ENCODE measurements at places on chromosomes 16 and 17.

DNA sequence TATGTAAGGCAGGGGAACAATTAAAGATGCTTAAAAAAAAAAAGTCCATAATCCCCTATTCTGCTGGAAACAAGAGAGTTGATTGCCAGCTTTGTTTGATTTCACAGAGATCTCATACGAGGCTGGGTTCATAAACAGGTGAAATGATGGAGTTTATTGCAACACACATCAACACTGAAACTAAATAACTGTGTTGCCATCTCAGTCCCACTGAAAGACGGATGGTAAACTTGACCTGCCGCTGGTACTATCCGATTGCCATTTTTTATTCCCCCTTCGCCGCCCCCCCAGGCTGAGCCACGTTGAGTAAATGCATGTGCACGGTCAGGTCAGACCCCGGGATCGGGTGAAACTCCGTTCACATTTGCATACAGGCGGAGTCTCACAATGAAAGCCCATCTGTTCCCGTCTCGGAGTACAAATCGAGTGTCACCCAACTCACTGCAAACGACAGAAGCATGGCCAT lies 119.2 kb downstream of the SKAP1 start:
- no peak for DNase-seq

DNA sequence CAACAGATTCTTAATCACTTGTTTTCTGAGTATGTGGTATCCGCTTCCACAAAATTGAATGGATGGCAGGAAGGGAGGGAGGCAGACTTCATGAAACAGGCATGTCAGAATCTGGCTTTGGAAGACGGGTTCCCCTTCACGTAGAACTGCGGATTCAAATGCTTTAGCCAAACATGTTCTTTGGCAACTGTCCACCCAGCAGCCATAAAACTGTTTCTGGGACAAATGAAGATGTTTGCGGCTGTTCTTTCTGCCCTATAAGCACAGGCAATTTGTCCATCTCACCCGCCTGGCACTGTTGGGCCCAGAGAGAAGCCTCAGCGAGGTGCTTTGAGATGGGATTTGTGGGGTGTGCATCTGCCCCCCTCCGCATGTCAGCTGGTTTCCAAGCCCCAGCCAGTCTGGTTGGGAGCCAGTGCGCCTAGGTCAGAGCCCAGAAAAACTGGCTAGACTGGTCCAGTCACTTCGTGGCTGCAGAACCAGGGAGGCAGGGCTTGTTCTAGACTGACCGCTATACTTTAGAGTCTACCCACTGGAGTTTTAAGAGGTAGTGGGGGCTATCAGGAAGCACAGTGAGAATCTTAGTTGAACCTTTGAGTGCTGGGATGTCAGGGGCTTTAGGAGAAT lies 6.3 kb downstream of the CRHR1 start:
- no peak for DNase-seq

- no peak for DNase-seq
Observed at GRCh38 chr17:72152387-72152929, 31.6 kb downstream of the SOX9 start.

GRCh38 chr17:16037636-16038035 lies 38.0 kb downstream of the TTC19 start:
- no peak for DNase-seq

All from stimulated activated CD4-positive, alpha-beta T cell treated with anti-CD3 and anti-CD28 coated beads, Interleukin-4, amount 100 ng/mL, for 4 hours (primary cell).